ENCODE measurements at places on chromosomes 1 and 21.
A peak's percentile ranks its signal among the peaks of the same experiment; 100 is the strongest.

DNA sequence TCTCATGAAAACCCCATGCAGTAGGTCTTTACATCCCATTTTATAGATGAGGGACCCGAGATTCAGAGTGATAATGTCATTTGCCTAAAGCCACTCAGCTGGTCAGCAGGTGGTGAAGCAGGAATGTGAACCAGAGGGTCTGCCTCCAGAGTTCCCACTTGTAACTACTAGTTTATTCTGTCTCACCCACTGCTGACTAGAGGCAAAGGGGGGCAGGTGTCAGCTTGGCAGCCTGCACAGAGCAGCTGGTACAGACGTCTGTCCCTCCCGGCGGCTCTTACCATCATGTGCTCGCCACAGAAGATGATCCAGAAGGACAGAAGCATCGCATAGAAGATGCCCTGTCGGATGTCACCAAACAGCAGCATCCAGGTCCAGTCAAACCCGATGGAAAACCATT, 82.4 kb downstream of the WLS start:
- no peak for DNase-seq

- no peak for DNase-seq
Observed at GRCh38 chr21:33608559-33608958, 20.1 kb upstream of the DONSON start.

DNA sequence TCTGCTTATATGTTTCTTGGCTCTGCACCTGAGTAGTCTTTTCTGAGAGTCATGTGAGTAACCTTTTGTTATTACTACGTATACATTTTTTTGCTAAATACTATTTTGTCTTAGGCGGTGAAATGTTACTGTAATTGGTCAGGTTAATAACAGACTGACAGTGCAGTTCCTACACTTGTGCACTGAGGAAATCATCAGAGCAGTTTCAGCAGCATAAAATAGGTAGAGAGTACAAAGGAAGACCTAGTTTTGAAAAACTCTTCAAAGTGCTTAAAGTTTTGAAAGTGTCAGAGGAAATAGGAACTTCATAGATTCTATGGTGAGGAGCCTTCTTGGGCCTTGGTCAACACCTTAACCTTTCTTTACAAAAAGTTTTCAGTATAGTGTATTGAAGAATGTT, 11.1 kb downstream of the ATF6 start:
- no peak for DNase-seq

DNA sequence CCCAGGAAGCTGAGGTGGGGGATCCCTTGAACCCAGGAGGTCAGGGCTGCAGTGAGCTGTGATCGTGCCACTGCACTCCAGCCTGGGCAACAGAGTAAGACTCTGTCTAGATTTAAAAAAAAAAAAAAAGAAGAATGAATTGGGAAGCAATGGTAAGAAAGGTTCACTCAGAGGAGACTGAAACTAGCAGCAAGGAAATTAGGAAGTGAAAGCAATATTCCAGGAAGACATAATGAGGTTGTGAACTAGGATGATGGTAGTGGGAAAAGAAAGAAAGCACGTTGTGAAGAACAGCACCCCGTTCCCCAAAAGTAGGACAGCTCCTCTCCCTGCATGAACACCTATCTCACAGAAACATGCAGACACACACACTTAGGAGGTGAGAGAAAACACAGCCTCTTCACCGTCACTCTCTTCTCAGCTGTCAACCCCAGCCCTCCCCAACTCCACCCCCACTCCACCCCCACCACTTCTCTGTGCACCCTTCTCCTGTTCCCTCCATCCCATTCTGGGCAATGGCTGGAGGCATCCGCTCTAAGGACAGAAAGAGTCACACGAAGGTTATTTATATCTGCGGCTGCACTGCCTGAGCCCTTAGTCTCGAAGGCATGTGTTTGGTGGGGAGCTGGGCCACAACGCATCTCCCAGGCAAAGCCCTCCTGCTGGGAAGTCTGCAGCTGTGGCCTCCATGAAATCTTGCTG, 101.8 kb upstream of the LPGAT1 start:
- no peak for DNase-seq

DNA sequence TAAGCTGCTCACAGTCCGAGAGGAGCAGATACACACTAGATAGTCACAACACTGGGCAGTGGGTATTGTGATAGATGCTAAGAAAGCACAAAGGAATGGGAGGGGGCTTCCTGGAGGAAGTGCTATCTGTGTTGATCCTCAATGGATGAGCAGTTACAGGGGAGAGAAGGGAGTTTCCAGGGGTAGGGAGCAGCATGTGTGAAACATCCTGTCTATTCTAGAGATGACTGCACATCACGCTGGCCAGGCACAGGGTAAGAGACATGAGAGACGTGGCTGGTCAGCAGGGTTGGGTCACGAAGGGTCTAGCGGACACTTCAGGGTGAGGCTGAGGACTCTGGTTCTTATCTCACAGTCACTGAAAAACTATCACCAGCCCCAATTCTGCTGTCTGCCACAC, 235.2 kb downstream of the TRABD2B start:
- DNase-seq = no peak

- DNase-seq = peak; percentile 46
Observed at GRCh38 chr21:33124889-33125288, 54.9 kb downstream of the OLIG1 start.

DNA sequence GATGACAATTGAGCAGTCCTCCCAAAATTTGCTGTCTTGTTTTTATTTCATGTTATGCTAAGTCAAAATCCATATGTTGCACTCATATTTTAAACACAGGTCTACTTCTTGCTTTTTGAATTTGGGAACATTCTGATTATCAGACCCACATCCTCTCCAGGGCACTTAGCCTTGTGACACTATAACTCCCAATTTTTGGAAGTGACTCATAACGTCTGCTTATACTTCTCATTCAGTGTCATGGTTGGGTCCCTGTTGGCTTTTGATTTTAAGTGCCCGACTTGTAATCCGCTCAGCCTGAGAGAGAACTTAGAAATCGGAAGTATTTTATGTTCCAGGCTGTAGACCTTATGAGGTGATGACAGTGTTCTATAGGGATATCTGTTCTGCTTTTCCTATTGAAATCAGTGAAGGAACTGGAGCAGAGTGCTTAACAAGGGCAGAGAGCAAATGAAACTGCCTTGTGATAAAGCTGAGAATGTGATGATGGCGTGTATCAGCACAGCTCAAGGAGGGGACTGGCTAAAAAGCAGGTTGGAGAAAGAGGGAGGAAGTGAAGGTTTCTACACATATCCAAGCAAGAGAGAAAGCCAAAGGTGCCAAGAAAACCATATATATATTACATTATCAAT, 136.0 kb downstream of the HLX start:
- no peak for DNase-seq

DNA sequence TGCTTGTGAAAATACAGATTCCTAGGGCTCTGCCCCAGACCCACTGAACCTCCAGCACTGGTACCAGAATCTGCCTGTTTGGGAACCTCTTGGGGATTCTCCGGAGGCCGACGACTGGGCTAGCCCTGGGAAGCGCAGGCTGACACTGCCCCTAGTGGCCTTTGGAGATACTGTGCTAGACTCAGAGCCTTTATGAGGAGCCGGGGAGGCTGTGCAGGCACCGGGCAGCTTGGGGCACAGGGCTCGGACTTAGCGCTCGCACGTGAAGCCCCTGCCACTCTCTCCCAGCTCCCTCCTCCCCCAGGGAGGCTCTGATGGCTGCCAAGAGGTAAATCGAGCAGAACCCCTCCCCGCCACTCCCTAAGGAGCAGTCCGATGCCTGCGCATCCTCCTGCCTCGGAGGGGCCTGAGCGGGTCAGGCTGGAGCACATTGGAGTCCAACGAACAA, 144.6 kb upstream of the TNR start:
- peak; percentile 42 for DNase-seq

DNA sequence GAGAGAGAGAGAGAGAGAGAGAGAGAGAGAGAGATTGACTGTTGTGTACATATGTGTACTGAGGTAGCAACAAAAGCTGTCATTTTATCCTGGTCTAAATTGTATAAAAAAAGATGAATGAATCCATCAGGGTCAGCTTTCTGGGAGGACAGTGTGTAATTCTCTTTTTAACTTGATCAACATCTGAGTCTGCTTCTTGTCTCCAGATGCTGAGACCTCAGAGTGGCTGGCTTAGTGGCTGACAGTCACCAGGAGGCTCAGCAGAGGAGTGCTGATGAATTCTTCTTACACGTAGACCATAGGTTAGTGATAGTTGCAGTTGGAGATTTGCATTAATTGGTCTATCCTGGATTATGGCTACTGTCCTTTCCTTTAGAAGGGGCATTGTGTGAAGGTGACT, 28.5 kb upstream of the PLXNA2 start:
- no peak for DNase-seq

- no peak for DNase-seq
Observed at GRCh38 chr1:229368347-229368746, 25.5 kb upstream of the CCSAP start.

GRCh38 chr1:155607708-155608107, 2.3 kb upstream of the MSTO1 start:
- DNase-seq = peak; percentile 27

- DNase-seq = no peak
Observed at GRCh38 chr1:32358435-32358834, 3.9 kb downstream of the FAM229A start.

DNA sequence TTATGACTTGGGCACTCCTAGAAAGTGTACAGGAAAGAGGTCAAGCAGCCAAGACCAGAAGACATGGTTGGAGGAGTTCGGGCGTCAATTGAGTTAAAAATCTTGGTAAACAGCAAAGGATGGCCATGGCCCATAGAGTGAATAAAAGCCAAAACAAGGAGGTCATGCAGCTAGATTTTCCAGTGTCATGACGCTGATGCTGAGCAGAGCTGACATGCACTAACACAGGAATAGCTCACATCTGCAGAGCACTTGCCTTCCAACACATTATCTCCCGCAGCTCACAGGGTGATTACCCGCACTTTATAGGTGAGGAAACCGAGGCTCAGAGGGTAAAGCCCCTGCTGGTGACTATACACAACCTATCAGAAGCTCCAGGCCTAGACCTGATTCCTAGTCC, 49.7 kb downstream of the TRABD2B start:
- no peak for DNase-seq

DNA sequence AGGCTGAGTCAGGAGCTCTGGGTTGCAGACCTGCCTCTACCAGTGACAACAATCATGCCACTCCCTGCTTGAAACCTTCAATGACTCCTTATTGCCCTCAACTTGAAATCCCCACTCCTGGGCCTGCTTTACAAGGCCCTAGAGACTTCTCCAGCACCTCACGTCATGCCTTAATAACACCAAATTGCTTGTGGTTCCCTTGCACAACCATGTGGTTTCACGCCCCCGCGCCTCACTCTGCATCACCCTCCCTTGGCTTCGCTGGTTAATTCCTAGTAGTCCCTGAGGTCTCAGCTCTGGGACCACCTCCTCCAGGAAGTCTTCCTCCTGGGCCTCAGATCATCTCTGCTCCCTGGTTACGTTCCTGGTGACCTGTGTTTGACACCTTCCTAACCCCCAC, 33.0 kb downstream of the EPHA2 start:
- peak; percentile 97 for DNase-seq

DNA sequence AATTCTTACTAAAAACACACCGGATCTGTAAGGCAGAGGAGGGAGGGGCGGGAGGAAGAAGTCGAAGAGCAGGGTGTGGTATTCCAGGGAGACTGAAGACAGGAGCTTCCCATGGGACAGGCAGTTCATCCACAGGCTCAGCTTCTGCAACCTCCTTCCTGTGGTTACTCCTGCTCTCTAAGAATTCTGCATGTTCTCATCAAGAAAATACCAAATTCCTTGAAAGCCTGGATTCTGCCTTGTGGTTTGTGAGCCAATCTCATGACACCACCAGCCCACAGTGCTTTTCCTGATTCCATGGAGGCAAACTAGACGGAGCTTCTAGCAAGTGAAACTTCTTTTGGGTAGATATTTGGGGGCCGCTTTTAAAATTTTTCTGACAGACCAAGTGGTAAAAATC, 1.1 kb upstream of the ST6GALNAC3 start:
- no peak for DNase-seq

DNA sequence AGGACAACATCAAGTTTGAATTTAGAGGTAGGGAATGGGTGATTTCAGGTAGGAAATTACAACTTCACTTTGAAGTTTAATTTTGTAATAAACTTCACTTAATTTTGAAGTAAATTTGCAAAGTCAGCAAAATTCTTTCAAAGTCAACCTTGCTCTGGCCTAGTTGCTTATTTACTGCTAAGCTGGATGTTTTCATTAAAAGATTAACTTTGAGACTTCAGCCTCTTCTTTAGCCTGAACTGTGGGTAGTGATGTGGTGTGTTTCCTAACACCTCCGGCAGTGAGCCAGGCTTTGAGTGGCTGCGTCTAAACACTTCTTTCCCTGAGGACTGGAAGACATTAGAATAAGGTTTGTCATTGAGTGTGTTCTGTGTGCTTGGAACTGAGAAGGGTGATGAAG, at the start of gene HAO2:
HAO2 (plus strand) TSS at position 232 of the 400 bp plus-strand sequence. CDS start 12,301 bp downstream, outside the sequence.
- no peak for DNase-seq

DNA sequence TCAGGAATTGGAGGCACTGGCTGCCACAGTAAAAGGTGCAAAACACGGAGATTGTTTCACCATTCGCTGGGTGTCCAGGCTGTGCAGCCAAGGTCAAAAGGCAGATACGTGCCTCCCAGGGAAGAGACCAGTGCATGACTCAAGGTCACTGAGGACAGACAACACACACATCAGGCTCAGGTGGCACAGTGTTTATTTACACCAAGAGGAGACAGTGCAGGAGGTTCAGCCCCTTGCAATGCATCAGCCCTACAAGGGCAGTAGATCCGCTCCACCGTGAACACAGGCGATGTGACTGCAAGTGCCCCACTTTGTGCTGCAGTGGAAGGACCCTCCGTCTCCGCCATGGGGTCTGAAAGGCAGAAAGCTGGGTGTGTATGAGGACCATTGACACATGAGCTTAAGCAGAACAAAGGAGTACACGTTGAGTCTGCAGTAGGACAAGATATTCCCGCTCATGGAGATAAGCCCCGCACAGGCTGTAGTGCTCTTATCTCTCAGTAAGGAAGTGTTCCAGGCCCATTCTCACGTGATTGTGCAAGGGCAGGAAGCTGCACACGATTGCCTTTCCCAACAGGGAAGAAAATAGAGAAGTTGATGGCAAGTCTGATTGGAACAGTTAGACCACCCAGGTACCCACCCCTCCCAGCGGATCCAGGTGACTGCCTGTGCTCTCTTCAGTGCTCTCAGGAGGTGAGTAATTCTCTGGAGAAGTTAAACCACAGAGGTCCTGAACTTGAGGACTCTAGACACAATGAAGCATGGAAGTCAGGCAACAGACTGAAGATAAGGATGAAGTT, 37.5 kb upstream of the QSOX1 start:
- DNase-seq = peak; percentile 64

All from NB4 (cell line).